ENCODE measurements at places on chromosomes 12 and 14. TPM values are rescaled to one million over a fixed set of nuclear protein-coding genes. Genes with fewer than 3 reads are reported as not detected.

DNA sequence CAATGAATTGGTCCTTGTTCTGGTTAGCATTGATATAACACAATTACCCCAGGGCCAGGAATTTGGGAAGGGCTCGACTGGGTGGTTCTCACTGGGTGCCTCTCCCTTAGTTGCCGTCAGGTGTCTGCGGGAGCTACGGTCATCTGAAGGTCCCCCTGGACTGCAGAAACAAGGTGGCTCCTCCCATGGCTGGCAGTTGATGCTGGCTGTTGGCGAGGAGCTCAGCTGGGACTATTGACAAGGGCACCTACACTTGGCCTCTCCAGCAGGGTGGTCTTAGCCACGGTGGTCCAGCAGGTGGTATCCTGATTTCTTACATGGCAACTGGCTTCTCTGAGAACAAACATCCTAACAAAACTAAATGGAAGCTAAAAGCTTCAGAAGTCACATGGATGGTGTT lies 41.0 kb upstream of the RGS6 start:
- no peak for DNase-seq

DNA sequence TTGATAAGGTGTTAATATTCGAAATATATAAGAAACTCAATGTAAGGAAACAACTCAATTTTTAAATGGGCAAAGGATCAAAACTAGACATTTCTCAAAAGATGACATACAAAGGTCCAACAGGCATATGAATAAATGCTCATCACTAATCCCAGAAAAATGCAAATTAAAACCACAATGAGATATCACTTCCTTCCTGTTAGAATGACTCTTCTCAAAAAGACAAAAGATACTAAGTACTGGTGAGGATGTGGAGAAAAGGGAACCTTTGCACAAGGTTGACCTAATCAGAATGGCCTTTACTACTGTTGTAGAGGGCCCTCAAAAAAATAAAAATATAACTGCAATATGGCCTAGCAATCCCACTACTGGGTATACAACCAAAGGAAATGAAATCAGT lies 383.4 kb downstream of the KCNH5 start:
- DNase-seq = no peak

DNA sequence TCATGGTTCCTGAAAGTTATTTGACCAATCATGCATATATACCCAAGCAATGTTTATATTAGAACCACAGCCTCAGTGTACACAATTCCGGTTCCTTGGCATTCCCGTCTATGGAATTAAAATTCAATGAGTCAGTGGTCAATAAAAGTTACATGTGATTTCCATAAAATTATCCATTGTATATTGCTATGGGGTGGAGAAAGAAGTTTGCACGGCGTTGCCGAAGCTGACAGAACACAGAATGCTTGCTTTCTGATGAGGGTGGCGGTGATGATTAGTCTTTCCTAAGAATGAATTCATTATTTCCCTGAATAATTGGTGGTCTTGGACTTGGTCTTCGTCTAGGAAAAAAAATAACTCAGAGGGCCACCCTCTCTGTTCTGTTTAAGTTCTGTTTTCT lies 214.1 kb downstream of the ANO2 start:
- no peak for DNase-seq

- no peak for DNase-seq
Observed at GRCh38 chr12:81162391-81163136, 84.7 kb downstream of the ACSS3 start.

GRCh38 chr14:77844802-77845201 lies 44.9 kb downstream of the ADCK1 start:
- DNase-seq = no peak

DNA sequence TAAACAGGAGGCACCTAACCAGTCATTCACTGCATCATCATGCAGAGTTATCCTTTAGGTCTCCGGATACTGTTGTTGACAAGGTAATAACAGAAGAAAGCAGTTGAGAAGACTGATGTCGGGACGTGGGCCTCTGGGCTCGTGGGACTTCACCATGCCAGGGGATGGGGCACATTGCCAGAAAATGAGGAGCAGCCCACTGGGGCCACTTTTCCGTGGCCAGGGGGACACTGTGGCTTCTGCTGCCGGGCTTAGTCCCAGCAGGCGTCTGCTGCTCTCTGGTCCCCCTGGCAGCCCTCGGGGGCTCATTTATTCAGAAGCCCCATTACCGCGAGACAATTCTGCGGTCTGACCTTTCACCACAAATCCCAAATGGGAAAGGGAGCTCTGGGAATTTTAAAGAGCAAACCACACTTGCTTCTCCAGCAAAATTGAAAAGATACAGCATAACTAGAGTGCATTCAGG lies 201.2 kb downstream of the DAD1 start:
- DNase-seq = no peak

DNA sequence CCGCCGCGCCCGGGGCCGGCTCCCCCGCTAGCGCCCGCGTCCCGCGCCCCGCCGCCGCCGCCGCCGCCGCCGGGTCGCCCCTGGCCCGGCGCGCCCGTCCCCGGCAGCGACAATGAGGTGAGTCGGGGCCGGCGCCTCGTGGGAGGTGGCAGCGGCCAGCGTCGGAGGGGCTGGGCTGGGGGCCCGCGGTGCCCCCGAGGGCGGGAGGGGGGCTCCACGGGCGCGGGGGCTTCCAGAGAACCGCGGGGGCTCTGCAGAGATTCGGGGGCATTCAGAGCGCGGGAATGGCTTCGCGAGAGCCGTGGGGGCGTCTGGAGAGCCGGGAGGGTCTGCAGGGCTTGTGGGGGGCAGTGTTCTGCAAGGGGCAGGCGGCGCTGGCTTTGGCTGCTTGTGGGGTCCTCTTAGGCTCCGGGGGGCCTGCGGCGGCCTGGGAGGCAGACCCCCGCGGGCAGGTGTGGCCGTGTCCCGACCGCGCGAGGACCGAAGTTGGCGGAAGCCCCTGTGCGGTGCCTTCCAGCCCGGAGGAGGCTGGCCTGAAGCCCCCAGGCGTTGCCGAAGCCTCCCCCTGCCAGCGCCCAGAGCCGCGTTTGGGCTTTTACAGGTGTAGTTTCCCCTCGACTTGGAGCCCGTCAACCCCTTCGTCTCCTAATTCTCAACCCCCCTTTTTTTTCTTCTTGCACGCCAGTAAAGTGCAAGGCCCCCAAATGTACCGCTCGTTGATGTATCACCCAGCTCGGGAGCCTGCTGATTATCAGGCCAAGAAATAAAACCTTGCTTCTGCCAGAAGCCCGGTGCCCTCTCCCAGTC lies 93.1 kb upstream of the EVL start:
- no peak for DNase-seq

DNA sequence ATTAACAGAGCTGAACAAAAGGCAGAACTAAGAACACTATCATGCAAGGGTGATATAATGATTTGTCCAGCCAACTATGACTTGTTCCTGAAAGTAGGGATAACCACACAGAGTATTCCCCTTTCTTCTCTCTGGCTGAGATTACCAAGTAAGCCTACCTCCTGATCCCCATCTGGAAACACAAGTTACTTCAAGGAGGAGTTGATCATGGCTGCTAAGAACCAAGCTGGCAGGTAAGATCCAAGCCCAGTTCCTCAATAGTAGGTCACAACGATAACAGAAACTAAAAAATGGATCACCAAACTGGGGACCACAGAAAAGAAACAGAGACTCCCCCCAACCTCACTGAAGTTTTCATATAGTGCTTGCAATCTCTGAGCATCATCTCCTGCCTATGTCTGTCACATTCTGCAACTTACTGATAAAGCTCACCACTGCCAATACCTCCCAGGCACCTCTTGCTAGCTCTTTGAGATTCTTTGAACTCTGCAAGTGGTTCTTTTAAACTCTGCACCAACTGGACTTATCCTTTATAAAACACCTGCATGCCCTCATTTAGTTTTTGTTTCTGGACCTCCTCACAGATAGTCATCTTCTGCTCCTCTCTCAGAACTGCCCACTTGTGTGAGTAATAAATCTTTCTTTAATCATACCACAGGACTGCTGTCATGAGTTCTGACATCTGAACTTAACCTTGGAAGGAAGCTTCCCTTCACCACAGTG lies 76.6 kb downstream of the LRP6 start:
- DNase-seq = no peak

GRCh38 chr12:15603474-15604085 lies 185.6 kb downstream of the EPS8 start:
- DNase-seq = no peak

- no peak for DNase-seq
Observed at GRCh38 chr14:98035396-98035795, 1236.6 kb downstream of the BCL11B start.

GRCh38 chr12:68259318-68259940 lies 6.0 kb upstream of the IL22 start:
- no peak for DNase-seq

GRCh38 chr14:105414456-105415371 lies 4.9 kb upstream of the MTA1 start:
- DNase-seq = peak; percentile 41

DNA sequence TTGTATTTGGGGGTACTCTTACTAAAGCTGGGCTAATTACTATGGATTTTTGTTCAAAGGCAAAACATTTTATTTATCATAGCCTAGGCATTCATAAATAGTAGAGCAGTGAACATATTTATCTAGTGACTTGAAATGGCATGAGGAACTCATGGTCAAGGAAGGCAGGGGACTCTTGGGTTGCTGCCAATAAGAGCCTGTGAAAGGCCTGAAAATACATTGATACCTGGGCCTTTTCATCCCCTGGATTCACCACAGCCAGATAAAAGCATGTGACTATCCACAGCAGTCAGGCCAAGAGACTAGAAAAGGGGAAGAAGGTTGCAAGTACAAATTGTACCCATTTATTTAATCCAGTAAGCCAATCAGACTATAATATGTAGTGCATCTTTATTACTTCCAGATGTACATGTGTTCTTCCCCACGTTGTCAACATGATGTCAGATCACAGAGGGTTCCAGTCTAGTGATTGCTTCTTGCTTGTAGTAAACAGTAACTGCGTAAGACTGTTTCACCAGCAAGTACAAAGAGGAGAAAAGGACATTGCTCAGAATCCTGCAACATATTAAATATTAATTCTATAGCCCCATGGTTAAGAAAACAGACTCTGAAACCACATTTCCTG lies 409.7 kb downstream of the NOVA1 start:
- DNase-seq = no peak

- DNase-seq = no peak
Observed at GRCh38 chr14:61435563-61436337, 114.4 kb downstream of the PRKCH start.

GRCh38 chr14:22650960-22651521 lies 6.9 kb upstream of the OR6J1 start:
- no peak for DNase-seq

The TPPP2 gene
- not detected for polyA plus RNA-seq

The TAS2R14 gene
- 0.61 TPM for polyA plus RNA-seq

The LARP4 gene
- 5.9 TPM for polyA plus RNA-seq

The LIN7A gene
- 15.2 TPM for polyA plus RNA-seq

The FAM234B gene
- 1.6 TPM for polyA plus RNA-seq

The RPL41 gene
- polyA plus RNA-seq = 3,308 TPM

All from CD14-positive monocyte (primary cell).